Cardiac septum (tissue), 1 donor: ENCODE measurements at places on chromosomes 5 and 9.

GRCh38 chr5:146789712-146790653, 88.6 kb downstream of the PPP2R2B start:
- DNase-seq, result no peak

GRCh38 chr9:120936011-120936763, 9.6 kb upstream of the TRAF1 start:
- DNase-seq, result peak; percentile 95

GRCh38 chr9:99606957-99607356, 214.7 kb upstream of the NR4A3 start:
- DNase-seq, result no peak

DNA sequence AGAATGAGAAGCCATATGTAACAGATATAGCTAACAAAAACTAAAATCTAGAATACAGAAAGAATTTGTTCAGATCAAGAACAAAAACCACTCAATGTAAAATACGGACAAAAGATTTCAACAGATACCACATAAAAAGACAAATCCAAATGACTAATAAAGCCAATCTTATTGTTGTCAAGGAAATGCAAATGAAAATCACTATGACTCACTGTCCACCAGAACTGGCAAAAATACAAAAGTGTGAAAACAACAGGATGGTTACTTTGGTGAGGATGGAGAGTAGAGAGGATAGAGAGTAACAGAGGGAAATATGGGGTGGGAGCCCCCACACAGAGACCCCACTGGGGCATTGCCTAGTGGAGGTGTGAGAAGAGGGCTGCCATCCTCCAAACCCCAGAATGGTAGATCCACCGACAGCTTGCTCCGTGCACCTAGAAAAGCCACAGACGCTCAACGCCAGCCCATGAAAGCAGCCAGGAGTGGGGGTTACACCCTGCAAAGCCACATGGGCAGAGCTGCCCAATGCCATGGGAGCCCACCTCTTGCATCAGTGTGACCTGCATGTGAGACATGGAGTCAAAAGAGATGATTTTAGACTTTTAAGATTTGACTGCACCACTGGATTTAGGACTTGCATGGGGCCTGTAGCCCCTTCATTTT, 15.2 kb upstream of the RHOBTB3 start:
- DNase-seq, result no peak

DNA sequence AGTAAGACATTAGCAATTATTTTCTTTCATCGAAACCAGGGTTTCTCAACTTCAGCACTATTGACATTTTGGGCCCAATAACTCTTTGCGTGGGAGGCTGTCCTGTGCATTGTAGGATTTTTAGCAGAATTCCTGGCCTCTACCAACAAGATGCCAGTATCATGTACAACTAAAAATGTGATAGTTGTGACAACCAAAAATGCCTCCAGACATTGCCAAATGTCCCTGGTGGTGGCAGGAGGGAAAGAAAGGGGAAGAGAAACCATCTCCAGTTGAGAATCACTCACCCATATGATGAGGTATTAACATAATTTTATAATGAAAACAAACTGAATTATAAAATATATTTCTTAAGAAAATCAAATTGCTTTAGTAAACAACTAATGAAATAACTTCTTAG, 406.1 kb downstream of the RAB3C start:
- DNase-seq, result no peak

DNA sequence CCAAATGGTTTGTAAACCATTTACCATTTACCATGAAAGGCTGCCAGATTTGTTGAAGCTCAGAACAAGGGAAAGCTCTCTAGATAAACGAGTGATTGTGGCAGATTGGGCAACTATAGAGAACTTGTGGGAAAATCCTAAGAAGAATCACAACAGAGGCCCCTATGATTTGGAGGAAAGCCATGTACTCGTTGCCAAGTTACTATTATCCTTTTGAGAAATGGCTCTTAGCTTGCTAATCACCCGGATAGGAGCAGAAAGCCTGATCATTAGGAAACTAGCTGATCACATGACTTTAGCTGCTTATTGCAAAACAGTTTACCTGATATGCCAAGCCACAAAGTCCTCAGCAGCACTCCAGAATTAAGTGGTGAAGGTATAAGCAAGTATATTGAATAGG, 23.5 kb upstream of the ATG10 start:
- DNase-seq, result no peak

GRCh38 chr9:108852079-108852478, 3.7 kb downstream of the ACTL7B start:
- DNase-seq, result no peak

DNA sequence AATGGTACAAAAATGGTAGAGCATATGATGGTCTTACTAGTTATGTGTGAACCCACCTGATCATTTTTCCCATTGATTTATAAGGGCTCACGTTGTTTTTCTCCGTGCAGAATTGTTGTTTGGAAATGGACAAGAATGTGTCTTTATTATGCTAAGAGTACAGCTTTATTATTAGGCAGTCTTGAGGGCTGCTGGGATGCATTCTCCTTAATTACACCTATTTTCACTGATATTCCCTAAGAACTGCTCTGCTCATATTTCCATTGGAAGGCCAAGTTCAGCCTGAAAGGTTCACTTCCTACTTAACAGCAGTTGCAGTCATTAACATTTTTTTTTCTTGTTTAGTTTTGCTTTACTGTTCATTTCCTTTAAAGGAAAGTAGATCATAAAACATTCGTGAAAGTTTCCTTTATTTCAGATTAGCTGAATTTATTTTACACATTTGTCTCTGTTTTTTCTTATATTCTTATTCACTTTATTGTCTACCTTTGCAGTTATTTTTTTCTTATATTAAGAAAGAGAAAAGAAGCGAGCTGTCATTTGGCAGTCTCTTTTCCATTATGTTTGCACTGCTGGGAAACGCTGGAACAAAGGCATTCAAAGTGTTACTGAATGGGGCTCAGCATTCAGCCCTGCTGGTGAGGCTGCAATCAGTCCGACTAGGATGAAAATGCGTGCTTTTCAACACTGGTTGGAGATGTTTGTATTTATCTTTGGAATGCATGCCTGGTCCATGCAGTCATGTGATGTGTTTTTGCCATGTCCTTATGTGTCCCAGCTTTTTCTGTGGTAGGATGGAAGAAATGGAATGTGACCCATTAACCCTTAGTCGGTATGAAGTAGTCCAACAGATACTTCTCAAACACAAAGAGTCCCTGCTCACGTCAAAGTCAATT, 602.7 kb upstream of the ZNF608 start:
- no peak for DNase-seq

- no peak for DNase-seq
Measured at GRCh38 chr9:127004946-127005769, 90.6 kb downstream of the RALGPS1 start.

DNA sequence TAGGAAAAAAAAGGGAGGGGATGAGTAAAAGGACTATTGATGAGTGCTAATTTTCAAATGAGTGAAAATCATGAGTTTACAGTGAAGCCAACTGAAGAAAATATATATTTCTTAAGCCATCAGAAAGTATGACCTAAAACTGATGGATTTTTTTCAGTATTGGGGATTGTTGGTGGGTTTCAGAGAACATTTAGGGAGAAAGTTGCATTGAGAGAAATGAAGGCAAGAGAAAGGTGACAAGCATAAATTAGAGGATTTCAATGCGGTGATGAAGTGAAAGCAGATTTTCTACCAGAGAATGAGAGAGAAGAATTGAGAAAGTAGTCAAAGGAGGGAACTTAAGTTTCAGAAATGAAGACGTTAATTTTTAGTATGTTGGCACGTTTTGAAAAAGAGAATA, 8.5 kb upstream of the SNX24 start:
- DNase-seq, result no peak

GRCh38 chr9:135961811-135962695, 880 bp upstream of the UBAC1 start:
- DNase-seq, result no peak

DNA sequence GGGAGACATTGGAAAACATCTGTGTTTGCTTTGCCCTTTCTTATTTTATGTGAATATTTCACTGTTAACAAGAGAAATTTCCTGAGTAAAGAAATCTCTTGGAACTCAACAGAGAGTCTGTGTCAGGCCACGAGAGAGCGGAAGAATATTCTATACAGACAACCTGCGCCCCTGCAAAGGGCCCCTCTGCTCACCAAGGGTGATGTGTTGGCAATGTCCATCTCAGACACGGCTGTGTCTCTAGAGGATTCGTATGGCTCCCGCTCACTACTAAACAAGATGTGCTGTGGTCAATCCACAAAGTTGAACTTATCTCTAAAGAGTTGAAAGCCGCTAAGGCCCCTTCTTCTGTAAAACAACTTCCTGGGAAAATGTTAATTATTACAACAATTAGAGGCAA, 241.0 kb upstream of the IRX1 start:
- DNase-seq, result no peak

DNA sequence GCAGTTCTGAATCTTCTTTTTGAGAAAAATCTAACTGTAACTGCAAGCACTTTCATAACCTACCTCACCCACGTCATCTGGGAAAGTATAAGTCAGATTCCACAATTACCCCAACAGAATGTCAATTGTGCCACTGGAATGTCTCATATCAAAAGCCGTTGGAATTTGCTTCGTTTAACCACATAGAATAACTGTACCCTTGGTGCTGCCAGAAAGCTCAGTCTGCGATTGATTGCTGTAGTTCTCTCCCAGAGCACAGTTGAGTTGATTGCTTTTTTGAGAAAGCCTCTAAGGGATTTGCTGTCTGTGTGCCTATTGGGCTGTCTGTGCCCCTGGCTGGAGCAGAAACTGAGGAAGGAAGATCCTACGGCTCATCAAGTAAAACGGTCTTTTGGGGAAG, 583.6 kb downstream of the TMEM38B start:
- DNase-seq, result no peak

GRCh38 chr9:128001779-128002298, 21.1 kb upstream of the EEIG1 start:
- DNase-seq, result no peak

GRCh38 chr5:163565492-163565891, 60.1 kb downstream of the MAT2B start:
- no peak for DNase-seq

GRCh38 chr5:139246394-139246793, 47.1 kb upstream of the MATR3 start:
- DNase-seq, result no peak

DNA sequence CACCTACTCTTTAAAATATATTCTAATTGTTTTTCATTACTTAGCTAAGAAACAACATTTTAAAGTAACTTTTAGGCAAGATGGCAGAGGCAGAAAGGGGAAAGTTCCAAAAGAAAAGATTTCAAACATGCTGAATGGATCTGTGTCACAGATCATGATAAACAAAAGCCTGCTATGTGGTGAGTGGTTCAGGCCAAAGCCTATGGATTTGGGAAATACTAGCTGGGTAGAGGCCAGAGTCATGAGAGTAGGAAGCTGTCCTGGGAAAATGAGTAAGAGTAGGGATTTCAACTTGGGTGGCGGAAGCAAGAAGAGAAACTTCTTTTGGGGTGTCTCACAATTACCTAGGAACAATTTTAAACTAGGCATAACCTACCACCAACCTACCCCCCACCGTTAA, 68.7 kb upstream of the GRHPR start:
- DNase-seq, result no peak

DNA sequence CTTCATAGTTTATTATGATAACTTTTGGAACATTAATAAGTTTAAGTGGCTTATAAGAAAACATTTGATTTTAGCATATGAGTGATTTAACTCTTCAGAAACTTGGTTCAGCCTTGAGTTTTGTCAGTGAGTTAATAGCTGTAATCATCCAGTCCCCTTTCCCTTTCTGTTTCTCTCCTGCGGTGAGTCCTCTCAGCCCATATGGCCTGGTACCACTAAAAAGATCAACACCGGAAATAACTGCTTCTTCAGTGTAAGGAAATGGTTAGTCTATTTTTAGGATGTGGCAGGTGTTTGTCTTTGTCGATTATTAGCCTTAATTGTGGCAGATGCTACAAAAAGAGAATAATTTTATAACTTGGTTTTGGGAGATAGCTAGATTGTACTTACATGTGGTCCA, 120.2 kb upstream of the GRHPR start:
- DNase-seq, result no peak

DNA sequence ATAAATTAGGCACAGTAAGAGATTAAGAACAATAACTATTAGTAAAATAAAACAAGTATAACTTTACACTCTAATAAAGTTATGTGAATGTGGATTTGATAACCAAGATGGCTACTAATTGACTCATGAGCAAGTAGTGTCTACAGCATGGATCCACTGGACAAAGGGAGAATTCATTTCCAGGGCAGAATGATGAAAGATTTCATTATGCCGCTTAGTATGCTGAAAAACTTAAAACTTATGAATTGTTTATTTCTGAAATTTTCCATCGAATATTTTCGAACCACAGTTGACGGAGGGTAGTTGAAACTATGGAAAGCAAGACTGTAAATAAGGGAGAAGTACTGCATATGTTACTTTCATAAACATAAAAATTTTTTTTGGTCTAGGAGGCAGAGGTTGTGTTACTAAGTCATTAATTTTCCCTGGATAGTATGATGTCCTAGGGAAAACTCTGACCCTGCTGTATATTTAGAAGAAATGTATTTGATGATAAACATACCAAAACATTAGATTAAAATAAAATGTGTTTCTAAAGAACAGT, 24.9 kb upstream of the TARS1 start:
- no peak for DNase-seq

DNA sequence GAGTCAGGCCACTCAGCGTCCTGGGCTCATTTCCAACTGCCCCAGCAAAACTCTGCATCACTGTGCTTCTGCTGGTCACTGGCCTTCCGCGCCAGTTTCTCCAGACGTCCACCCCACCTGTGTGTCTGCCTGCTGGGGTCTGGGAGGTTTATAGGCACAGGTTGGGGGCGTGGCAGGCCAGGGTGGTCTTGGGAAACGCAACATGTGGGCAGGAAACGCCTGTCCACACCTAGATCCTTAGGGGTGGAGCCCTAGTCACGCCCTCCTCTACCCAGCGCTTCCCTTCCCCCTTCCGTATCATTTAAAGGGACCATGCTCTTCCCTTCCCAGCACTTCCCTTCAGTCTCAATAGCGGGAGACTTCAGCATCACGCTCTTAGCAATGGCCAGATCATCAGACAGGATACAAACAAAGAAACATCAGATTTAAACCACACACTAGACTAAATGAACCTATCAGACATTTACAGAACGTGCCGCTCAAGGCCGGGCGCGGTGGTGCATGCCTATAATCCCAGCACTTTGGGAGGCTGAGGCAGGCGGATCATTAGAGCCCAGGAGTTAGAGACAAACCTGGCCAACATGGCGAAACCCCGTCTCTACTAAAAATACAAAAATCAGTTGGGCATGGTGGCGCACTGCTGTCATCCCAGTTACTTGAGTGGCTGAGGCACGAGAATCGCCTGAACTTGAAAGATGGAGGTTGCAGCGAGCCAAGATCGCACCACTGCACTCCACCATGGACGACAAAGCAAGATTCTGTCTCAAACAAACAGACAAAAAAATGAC, 11.8 kb upstream of the BTNL9 start:
- DNase-seq, result no peak

- no peak for DNase-seq
Measured at GRCh38 chr9:136110082-136111061, 8.3 kb downstream of the TMEM250 start.

DNA sequence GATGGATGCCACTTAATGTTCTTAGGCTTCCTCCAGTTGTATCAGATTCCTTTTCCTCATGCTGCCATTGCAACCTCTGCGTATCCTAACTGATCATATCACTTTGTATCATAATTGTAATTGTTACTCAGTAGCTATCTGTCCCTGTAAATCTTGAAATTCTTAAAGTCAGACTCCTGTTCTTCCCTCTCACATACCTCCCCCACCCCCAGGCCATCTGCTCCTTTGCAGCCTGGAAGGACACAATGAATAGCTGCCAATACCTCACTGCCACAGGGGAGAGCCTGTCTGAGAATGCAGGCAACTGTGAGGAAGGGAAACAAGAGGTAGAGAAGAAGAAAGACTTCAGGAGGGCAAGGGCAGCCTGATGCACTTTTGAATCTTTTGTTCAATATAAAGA, 228.5 kb downstream of the ENC1 start:
- DNase-seq, result no peak
